ENCODE measurements at places on chromosomes 11 and 22.

DNA sequence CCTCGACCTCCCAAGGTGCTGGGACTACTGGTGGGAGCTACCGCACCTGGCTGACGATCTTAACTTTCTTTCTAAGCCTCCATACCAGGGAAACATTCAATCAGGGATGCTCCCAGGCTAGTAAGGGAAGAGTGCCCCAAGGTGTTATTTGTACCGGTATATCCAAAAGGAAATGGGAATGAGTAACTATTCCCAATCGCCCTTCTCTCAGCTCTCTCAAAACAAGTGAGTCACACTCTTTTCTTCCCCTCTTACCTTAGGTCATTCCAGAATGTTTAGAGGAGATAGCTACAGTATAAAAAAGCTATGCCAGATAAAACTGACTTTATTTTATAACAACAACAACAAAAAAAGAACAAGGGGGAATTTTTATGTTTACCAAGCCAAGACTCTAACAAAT lies 13.7 kb downstream of the DCDC1 start:
- no peak for DNase-seq
- peaks cover 45% of the 10 kb centered on the region for H3K27me3 ChIP-seq
- no peaks in the 10 kb centered on the region for H3K4me1 ChIP-seq
- H3K36me3 ChIP-seq = no peaks in the 10 kb centered on the region
- no peak overlapping the region for H3K4me3 ChIP-seq

GRCh38 chr11:126544108-126545056 lies 188.9 kb downstream of the ST3GAL4 start:
- H3K4me3 ChIP-seq = no peak overlapping the region
- H3K36me3 ChIP-seq = no peaks in the 10 kb centered on the region
- no peak for DNase-seq
- H3K27me3 ChIP-seq = peaks cover 75% of the 10 kb centered on the region
- H3K4me1 ChIP-seq = no peaks in the 10 kb centered on the region

GRCh38 chr11:28146123-28146751 lies 38.0 kb downstream of the METTL15 start:
- no peaks in the 10 kb centered on the region for H3K27me3 ChIP-seq
- peaks cover 11% of the 10 kb centered on the region for H3K4me1 ChIP-seq
- no peak overlapping the region for H3K4me3 ChIP-seq
- H3K27ac ChIP-seq = no peak overlapping the region
- no peak for DNase-seq

GRCh38 chr11:78552881-78553280 lies 21.8 kb downstream of the NARS2 start:
- H3K27ac ChIP-seq = no peak overlapping the region
- H3K36me3 ChIP-seq = peaks cover 6% of the 10 kb centered on the region
- H3K27me3 ChIP-seq = no peaks in the 10 kb centered on the region
- H3K4me3 ChIP-seq = no peak overlapping the region

GRCh38 chr11:76700177-76701100 lies 29.9 kb upstream of the LRRC32 start:
- no peak for DNase-seq
- H3K36me3 ChIP-seq = no peaks in the 10 kb centered on the region
- H3K27ac ChIP-seq = no peak overlapping the region
- H3K4me1 ChIP-seq = peaks cover 4% of the 10 kb centered on the region
- no peak overlapping the region for H3K4me3 ChIP-seq
- H3K27me3 ChIP-seq = peaks cover 40% of the 10 kb centered on the region

Data from central memory CD8-positive, alpha-beta T cell (primary cell).